Mesothelial cell of epicardium (in vitro differentiated cells): ENCODE measurements at places on chromosomes 3 and 15. TPM values are rescaled to one million over a fixed set of nuclear protein-coding genes. Genes with fewer than 3 reads are reported as not detected.

The PLS1 gene
- 7.2 to 7.5 TPM (median 7.3 TPM) in 3 replicates for total RNA-seq

DNA sequence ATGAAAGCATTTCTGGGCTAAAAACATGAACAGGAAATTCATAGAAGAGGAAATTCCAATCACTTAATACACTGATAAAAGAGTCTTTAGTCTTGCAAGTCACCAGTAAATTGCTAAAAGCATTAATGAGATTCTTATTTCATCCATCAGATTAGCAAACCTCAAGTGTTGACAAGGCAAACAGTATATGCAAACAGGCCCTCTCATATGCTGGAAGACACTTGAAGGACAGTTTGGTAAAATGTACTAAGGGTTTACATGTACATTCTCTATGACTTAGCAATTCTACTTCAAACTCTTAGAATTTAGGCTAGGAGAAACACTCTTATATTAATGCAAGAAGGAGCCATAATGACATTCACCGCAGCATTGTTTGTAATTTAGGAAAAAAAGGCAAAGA is 586.1 kb upstream of the GBE1 start:
- no peaks in the 10 kb centered on the region for H3K36me3 ChIP-seq
- no peak overlapping the region for H3K27ac ChIP-seq
- H3K4me3 ChIP-seq, result no peak overlapping the region
- DNase-seq, result no peak

The FSIP1 gene
- total RNA-seq, result 0.50 to 0.89 TPM (median 0.74 TPM) in 3 replicates

DNA sequence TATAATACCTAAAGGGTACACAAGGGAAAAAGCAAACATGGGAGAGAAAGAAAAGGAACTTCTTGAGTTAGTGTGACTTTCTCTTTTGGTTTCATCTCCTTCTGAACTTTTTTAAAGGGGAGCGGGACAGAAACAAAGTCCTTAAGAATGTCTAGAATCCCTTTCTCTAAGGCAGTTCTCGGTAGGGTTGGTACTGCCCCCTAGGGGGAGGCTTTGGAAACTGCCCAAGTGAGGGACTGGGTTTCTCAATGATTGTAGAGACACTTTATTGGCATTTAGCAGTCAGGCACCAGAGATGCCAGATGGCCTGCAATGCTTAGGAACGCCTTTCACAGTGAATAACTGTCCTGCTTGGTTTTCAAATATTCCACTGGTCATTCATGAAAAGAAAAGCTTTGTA is 172.7 kb downstream of the WDR72 start:
- no peak overlapping the region for H3K4me3 ChIP-seq
- no peaks in the 10 kb centered on the region for H3K36me3 ChIP-seq
- H3K4me1 ChIP-seq, result no peaks in the 10 kb centered on the region
- no peak for DNase-seq

GRCh38 chr3:42032693-42033349 is 58.3 kb upstream of the TRAK1 start:
- H3K27me3 ChIP-seq, result no peaks in the 10 kb centered on the region
- H3K4me1 ChIP-seq, result peaks cover 39% of the 10 kb centered on the region
- DNase-seq, result no peak

GRCh38 chr3:179071027-179071322 is 634 bp downstream of the ZMAT3 start:
- H3K27ac ChIP-seq, result peak overlapping the region; percentile 94
- H3K4me1 ChIP-seq, result peaks cover 27% of the 10 kb centered on the region
- no peaks in the 10 kb centered on the region for H3K27me3 ChIP-seq

- no peak overlapping the region for H3K27ac ChIP-seq
- H3K4me1 ChIP-seq, result peaks cover 20% of the 10 kb centered on the region
- no peaks in the 10 kb centered on the region for H3K36me3 ChIP-seq
- H3K27me3 ChIP-seq, result peaks cover 84% of the 10 kb centered on the region
- peak overlapping the region; percentile 67 for H3K4me3 ChIP-seq
- no peak for DNase-seq
Measured at GRCh38 chr3:69540706-69541581, 155.1 kb upstream of the FRMD4B start.

The GOLGA8G gene
- not detected in 3 replicates for total RNA-seq

The BSN gene
- 0.67 to 0.75 TPM (median 0.69 TPM) in 3 replicates for total RNA-seq

The FMN1 gene
- 1.1 to 1.6 TPM (median 1.2 TPM) in 3 replicates for total RNA-seq

DNA sequence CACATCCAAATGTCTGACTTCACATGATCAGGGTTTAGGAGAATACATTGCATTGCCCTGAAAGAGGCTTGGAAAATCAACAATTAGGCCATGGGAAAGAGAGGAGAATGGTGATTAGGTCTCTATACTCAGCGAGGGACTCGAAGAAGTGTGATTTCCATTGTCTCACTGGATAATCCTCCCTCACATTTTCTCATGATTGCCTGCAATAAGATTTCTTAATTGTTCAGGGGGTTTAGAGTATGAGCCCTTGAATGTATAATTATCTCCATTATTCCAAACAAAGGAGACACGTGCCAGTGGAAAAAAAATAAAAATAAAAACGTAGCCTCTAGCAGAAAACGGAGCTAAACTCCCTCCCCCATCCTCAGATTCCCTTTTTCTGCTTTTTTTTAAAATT is 173.2 kb downstream of the TPRG1 start:
- peaks cover 44% of the 10 kb centered on the region for H3K4me1 ChIP-seq
- no peak overlapping the region for H3K4me3 ChIP-seq
- no peaks in the 10 kb centered on the region for H3K36me3 ChIP-seq

DNA sequence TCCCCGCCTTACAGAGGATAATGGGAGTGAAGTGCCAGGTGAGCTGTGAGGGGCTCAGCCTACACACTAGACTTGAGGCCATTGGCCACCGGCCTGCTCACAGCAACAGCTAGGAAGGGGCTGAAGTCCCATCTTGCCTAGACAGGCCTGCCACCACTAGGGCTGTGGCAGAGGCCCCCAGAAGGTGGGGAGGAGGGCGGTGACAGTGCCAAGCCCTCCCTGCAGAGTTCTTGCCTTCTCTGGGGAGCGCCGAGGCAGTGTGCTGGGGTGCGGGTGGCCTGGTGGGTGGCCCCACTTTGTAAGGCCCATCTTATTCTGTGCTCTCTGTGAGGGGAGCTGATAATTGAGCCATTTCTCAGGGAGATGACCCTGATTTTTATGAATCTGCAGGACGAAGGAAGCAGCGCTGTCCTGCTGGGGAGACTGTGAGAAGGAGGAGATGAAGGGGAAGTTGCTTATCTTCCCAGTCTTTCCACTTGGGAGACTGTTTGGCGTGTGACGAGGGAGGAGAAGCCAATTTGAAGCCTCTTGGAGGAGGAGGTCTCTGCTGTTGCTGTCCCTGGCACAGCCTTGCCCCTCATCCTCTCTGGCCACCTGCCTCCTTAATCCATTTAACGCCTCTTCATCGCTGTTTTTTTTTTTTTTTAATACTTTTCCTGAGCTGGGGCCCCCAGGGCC is 104.3 kb downstream of the LINGO1 start:
- H3K4me3 ChIP-seq, result peak overlapping the region; percentile 15
- no peak for DNase-seq
- no peaks in the 10 kb centered on the region for H3K27me3 ChIP-seq
- peak overlapping the region; percentile 96 for H3K27ac ChIP-seq
- H3K4me1 ChIP-seq, result peaks cover 65% of the 10 kb centered on the region

- no peak overlapping the region for H3K27ac ChIP-seq
- no peak overlapping the region for H3K4me3 ChIP-seq
- no peaks in the 10 kb centered on the region for H3K27me3 ChIP-seq
- no peak for DNase-seq
Measured at GRCh38 chr3:152915695-152916094, 80.8 kb downstream of the P2RY1 start.

DNA sequence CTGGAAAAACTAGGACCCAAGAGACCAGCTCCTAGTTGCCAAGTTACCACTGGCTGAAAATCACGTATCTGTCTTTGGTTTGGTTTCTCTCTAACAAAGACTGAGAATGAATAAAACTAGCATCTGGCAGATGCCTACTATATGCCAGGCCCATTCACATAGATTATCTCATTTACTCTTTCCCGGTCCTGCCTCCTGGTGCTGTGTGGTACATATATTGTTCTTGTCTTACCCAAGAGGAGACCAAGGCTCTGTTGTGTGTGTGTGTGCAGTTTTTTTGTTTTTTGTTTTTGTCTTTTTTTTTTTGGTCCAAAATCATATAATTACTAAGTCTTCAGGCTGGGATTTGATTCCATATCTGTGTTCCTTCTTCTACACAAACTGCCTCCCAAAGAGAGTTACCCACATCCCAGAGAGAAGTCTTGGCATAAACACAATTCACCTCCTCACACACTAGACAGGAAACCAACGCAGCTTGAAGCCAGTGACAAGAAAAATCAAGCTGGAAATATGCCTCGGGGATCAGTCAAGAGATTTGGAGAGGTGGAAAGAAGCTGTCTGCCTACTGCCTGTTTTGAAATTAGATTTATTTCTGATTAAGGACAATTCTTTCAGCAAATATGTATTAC is 891 bp downstream of the AHSG start:
- peaks cover 8% of the 10 kb centered on the region for H3K4me1 ChIP-seq
- H3K36me3 ChIP-seq, result no peaks in the 10 kb centered on the region
- no peak for DNase-seq
- no peak overlapping the region for H3K27ac ChIP-seq

The IL17RB gene
- 1.4 to 1.7 TPM (median 1.6 TPM) in 3 replicates for total RNA-seq

- no peaks in the 10 kb centered on the region for H3K27me3 ChIP-seq
- H3K4me1 ChIP-seq, result peaks cover 73% of the 10 kb centered on the region
- H3K4me3 ChIP-seq, result peak overlapping the region; percentile 83
Measured at GRCh38 chr15:41561104-41561776, 2.2 kb downstream of the TYRO3 start.

DNA sequence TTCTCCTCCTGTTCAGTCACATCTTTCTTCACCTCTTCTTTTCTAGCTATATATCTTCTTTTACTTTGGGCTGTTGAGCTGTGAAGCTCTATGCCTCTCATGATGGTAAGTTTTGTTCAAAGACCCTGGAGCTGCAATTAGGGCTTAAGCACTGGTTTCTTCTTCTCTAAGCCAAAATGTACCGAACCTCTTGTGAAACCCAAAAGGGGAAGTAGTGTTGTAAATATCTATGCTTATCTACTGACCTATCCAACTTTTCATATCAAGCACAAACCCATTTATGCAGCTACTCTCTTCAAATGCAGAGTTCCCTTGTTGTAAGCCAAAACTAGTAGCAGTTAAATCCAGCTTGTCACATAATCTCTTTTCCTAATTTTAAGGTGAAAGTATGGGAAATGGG is 123.6 kb upstream of the CD96 start:
- H3K27me3 ChIP-seq, result no peaks in the 10 kb centered on the region
- no peak for DNase-seq
- H3K36me3 ChIP-seq, result peaks cover 4% of the 10 kb centered on the region
- H3K4me1 ChIP-seq, result peaks cover 8% of the 10 kb centered on the region
- no peak overlapping the region for H3K4me3 ChIP-seq

DNA sequence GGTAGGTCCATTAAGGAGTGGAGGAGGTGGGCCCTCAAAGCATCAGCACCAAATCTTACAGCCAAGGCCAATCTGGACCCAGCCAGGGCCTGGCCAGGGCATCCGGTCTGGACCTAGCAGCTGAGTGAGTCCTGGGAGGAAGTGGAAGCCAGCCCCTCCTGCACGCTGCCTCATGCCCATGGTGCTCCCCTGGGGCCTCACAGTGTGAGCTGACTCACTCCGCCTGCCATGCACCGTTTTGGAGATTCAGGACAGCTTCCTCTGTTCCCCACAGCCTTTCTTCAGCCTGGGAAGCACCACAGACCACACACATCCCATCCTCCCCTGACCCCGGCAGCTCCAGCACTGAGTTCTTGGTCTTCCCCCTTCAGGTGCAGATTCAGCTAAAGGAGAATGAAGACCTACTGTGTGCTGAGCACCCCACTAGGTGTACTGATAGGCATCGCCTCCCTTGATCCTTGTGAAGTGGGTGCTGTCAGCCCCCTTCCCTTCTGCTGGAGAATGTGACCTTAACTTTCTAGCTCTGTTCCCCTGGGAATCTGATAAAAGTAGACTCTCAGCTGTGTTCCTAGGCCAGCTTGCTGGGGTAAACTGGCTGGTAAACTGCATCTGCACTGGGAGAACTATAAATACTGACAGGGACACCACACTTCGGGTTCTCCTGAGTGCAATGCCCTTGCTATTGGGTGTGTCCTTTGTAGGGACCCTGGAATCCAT is 36.8 kb upstream of the SEC13 start:
- H3K27ac ChIP-seq, result no peak overlapping the region
- H3K4me3 ChIP-seq, result no peak overlapping the region
- H3K36me3 ChIP-seq, result no peaks in the 10 kb centered on the region
- DNase-seq, result no peak

DNA sequence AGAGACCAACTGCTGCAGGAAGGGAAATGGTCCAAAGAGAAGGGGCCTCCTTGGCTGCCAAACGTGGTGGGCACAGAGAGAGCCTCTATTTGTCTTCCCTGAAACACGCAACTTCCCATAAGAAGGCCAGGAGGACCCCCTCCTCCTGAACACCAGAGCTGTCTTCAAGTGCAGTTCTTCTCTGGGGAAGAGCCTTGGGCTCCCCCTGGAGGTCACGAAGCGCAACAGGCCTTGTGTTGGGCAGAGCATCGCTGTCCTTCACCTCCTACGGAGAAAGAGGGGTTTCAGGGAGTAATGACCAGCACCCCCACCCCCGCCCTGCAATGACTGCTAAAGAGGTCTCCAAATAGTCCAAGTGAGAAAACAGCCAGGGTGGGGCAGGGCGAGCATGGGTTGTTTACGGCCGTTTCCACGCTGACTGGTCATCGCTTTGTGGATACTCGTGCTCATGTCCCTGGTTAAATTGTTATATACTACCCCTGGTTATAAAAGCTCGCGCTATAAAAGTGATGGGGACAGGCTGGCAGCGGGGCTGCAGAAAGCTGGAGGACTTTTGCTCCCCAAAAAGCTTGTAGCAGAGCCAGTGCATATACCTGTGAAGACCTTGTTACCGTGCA is 397.5 kb upstream of the ATP10A start:
- no peaks in the 10 kb centered on the region for H3K4me1 ChIP-seq
- no peaks in the 10 kb centered on the region for H3K27me3 ChIP-seq
- no peaks in the 10 kb centered on the region for H3K36me3 ChIP-seq
- H3K4me3 ChIP-seq, result no peak overlapping the region
- no peak for DNase-seq

The IL5RA gene
- not detected in 3 replicates for total RNA-seq

GRCh38 chr3:175432376-175433025 is 573.4 kb downstream of the NAALADL2 start:
- H3K27ac ChIP-seq, result peak overlapping the region; percentile 65
- peaks cover 29% of the 10 kb centered on the region for H3K4me1 ChIP-seq
- H3K36me3 ChIP-seq, result no peaks in the 10 kb centered on the region
- H3K4me3 ChIP-seq, result no peak overlapping the region
- no peak for DNase-seq
- H3K27me3 ChIP-seq, result no peaks in the 10 kb centered on the region

GRCh38 chr15:23750179-23750578 is 63.1 kb upstream of the NDN start:
- no peak for DNase-seq
- no peak overlapping the region for H3K4me3 ChIP-seq
- H3K36me3 ChIP-seq, result no peaks in the 10 kb centered on the region
- no peaks in the 10 kb centered on the region for H3K27me3 ChIP-seq
